ENCODE measurements at places on chromosomes 7 and 10. TPM values are rescaled to one million over a fixed set of nuclear protein-coding genes. Genes with fewer than 3 reads are reported as not detected.

The CUEDC2 gene
- total RNA-seq, result 49.1 TPM

The MBL2 gene
- total RNA-seq, result not detected

The WEE2 gene
- not detected for total RNA-seq

The ZNHIT1 gene
- total RNA-seq, result 48.0 TPM

The ASB10 gene
- total RNA-seq, result not detected

The IQUB gene
- 0.51 TPM for total RNA-seq

The LBX1 gene
- not detected for total RNA-seq

The ZC3HAV1 gene
- total RNA-seq, result 26.4 TPM

The OPN4 gene
- total RNA-seq, result 0.14 TPM

The SUV39H2 gene
- total RNA-seq, result 9.2 TPM

The COL17A1 gene
- total RNA-seq, result 0.30 TPM

The SEMA4G gene
- 1.2 TPM for total RNA-seq
